ENCODE measurements at places on chromosomes 7 and 10.

DNA sequence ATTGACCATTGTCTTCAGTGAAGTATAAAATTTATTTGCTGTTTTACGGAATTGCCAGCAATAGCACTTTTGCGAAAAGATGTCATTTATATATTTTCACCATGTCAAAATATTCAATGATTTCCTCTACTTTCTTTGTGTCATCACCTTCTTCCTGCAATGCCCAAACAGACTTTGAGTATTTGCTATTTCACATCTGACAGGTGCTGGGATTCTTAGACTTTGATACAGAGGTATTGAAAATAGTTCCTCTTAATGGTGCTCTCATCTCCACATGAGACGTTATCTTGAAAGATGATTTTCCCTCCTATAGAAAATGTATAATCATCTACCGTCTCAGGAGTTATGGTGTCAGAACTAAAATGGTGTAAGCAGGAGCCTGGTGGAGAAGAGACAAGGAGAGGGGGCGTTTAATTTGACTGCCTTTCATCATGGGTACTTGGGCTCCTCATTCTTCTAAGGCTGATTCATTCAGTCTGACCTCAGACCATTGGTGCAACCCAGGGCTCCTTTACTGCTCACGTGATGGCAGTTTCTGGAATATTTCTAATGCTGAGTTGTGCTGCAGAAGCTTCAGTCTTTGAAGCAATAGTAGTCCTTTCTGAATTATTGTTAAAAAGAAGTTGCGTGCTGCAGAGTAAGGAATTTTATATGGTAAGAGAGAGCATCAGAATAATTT, 404.6 kb downstream of the PHTF2 start:
- no peak for DNase-seq

DNA sequence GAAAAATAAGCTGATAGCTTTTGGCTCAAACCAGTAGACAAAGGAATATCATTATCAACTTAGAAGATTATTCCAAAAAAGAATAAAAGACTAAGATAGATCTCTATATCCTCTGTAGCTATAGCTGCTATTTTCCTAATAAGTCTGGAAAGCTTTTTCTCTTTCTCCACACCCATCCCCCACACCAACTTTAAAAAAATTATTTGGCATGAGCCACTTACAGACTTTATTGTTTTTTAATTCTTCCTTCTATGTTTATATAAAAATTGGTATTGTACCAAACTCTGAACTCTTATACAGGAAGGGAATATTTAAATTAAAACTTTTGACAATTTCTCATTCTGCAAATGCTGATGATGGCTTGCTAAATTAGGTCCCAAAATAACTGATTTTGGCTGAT, 142.7 kb downstream of the RNF133 start:
- no peak for DNase-seq

GRCh38 chr7:763762-764161, 36.7 kb upstream of the PRKAR1B start:
- DNase-seq: no peak

DNA sequence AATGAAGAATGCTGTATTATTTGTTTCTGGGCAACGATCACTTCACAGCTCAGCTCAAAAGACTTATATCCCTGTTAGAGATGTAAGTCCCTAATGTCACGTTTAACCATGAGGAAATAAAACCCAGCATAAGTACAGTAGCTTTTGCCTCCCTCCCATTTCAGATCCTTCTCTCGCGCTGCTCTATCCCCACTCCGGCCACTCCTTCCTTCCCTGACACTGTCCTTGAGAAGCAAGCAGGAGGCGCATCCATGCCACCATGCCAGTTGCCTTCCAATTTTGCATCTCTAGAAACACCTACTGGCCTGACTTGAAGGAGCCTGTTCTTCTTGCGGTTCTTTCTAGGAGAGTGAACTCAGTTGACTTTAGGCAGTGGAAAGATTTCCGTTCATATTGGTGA, 1.2 kb downstream of the FAM180A start:
- no peak for DNase-seq

DNA sequence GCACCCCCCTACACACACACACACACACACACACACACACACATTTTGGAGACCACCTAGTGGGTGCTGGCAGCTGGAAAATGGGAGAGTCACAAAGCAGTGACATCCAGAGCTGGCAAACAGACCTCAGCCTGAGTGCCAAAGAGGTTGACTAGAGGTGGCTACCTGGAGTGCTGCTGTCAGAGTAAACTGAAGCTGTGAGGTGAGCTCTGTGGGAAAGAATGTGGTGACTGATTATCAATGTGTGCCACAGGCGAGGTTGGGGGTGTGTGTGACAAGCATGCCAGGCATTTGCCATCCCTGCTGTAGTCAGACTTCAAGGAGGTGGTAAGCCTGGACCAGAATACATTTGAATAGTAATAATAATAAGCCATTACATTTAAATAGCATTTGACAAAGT, 120.6 kb downstream of the SLIT1 start:
- no peak for DNase-seq
